ENCODE measurements at places on chromosomes 1 and 21. TPM values are rescaled to one million over a fixed set of nuclear protein-coding genes. Genes with fewer than 3 reads are reported as not detected.

ATAD3C gene
- not detected for total RNA-seq

DYNLT4 gene
- total RNA-seq = 0.64 TPM

AIRE gene
- total RNA-seq = not detected

AQP10 gene
- not detected for total RNA-seq

SLC1A7 gene
- not detected for total RNA-seq

TAS1R1 gene
- total RNA-seq = not detected

PEA15 gene
- total RNA-seq = 210 TPM

OR10J1 gene
- not detected for total RNA-seq

All from A549 treated with RU486 at 1 μM for 4 hours (cell line).